8988T (cell line): ENCODE measurements at places on chromosomes 5 and 9.
A peak's percentile ranks its signal among the peaks of the same experiment; 100 is the strongest.

GRCh38 chr9:130197888-130198287 lies 25.7 kb downstream of the NCS1 start:
- no peak for DNase-seq

GRCh38 chr5:53694520-53695022 lies 134.1 kb downstream of the NDUFS4 start:
- DNase-seq, result no peak

DNA sequence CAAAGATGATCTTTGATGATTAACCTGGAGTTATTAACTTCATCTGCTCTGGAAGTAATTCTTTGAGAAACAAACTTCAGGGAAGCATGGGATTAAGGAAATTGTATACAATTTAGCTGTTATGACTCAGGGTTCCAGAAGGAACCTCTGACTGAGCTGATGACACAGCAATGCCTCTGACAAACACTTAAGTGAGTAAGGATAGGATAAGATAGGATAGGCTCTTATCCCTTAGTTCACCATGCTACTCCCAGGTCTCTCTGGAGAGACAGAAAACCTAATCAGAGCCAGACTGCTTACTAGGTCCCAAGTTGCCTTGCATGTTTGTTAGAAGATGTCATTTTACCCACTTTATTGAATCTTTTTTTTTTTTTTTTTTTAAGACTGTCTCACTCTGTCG lies 12.6 kb upstream of the TMEM38B start:
- no peak for DNase-seq

GRCh38 chr5:170466988-170467707 lies 36.7 kb upstream of the KCNIP1 start:
- peak; percentile 46 for DNase-seq

DNA sequence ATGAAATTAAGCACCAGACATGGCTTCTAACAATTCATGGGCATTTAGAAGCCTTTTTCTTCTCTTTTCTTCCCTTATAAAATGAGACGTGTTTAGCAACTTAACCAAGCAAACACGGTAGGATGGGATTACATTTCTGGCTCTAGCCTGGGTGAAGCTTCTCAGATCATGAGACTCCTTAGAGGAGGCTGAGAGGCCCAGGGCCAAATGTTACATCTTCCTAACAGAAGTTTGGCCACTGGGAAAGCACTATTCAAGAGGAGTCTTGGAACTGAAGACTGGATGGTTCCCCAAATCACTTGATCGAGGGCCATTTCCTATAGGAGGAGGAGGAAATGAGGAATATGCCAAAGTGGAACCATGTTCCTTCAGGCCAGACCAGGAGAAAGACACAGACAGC lies 1.9 kb downstream of the GABRP start:
- DNase-seq, result no peak

DNA sequence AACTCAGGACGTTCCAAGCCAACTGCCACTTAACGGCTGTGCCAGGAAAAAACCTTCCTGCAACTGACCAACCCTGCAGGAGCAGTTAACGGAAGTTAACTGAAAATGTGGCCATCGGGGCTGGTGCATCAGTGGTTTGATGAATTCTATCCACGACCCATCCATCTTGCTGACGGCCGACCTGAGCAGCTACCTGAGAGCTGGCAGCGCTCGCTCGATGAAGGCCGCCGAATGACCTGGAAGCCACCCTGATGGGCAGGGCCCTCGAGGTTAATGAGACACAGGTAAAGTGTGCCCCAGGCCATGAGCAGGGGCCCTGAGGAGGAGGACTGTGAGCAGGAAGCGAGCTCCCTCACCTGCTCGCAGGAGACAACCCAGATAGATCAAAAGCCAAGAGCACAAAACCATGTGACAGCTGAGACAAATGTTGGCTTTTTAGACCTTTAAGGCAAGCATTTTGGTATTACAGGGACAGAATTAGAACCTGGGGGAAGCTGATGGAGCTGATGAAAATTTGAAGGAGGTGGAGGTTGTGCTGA lies 35.3 kb upstream of the FLT4 start:
- DNase-seq, result no peak

DNA sequence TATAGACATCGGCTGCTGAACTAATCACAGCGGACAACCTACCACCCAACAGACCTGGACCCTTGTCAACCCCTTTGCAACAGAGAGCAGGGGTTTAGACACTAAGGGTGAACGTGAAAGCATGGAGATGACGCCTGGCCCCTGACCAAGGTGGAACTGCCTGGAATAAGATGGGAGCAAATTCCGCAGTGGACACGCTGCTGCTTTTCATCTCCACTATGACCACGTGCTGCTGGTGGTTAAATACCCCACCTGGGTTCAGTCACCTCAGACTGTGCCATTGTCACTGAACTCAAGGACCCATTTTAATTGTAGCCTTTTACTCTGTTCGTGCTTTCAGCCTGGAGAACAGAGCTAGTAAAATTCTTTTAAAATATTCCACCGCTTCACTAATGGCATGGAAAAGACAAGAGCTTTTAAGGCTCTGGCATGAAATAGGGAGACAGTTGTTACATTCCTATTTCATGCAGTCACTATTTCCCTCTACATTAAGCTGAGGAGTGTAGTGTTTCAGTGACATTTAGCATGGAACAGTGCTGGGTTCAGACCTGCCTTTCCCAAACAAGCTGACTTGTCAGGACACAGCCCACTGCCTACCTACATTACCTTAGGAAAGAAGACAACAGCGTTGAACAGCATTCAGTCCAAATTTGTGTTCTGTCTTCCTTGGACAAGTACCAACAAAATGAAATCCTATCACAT lies 96.8 kb downstream of the ANKRD18B start:
- DNase-seq, result no peak

DNA sequence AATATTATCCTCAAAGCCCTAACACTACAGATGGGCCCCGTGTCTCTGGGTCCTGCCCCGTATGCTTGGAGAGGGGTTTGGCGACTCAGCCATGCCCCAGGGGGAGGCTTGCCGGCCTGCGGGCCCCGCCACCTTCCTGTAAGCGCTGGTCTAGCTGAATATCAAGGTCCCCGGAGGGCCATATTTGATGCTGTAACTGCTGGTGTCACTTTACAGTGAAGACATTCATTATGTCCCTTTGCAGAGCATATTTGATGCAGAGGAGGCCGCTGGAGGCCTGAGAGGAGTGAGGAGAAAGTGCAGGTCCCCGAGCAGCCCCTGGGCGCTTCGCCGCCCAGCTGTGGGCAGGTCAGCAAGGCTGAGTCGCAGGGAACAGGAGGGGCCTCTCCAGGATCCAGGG lies 16.8 kb downstream of the IRX4 start:
- no peak for DNase-seq
